ENCODE measurements at places on chromosomes 12 and 14.

- no peak for DNase-seq
Observed at GRCh38 chr12:94623161-94623920, 27.0 kb downstream of the TMCC3 start.

DNA sequence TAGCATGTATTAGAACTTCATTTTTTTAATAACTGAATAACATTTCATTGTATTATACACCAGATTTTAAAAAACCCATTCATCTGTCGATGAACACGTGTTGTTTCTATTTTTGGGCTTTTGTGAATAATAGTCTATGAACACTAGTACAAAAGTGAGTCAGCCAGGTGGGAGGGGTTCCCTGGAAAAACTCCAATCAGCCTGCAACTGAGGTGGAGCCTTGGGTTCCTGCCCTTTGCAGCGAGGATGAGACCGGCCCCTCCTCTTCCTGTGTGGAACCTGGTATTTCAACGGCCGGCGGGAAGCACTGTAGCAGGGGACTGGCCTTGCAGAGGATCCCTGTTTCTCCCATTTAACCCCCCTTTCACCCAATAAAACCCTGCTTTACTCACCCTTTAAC, 56.1 kb downstream of the LMNTD1 start:
- DNase-seq, result no peak

GRCh38 chr14:64826333-64826732, 53.4 kb downstream of the SPTB start:
- DNase-seq, result no peak

- no peak for DNase-seq
Observed at GRCh38 chr12:124750149-124750656, 113.5 kb downstream of the SCARB1 start.

- DNase-seq, result no peak
Observed at GRCh38 chr14:78512021-78512420, 341.8 kb downstream of the NRXN3 start.

DNA sequence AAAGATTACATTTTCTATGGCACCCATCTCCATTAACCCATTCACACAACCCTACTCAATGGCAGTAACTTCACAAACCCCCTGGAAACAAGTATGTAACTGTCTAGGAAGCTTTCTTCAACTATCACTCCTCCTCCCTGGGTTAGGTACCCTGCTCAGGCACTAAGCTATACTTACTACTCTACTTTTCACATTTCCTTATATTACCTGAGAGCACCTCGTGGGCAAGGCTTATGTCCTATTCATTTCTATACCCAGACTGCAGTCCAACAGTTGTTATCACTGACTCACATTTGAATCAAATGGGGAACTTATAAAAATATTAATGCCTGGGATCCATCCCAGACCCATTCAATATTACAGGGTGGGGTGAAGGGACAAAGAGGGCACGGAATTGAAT, 4.6 kb downstream of the PAWR start:
- no peak for DNase-seq

DNA sequence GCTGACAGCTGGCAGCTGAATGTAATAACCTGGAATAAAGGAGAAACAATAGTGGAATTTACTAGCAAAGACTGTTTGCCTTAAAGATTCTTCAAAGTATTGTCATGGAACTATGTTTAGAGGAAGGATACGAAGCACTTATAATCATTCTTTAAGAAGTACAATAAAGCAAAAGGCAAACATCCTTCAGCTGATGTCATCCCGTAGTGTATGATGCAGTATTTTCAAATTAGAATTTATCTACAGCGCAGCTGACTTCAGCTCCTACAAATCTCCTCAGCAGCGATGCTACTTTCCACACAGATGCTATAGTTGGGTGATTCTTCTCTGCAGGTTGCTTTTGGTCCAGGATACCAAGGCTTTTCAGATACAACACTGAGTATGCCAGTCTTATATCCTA, 31.5 kb downstream of the CLEC1A start:
- DNase-seq, result no peak

GRCh38 chr12:51746416-51746815, 102.1 kb downstream of the FIGNL2 start:
- no peak for DNase-seq

DNA sequence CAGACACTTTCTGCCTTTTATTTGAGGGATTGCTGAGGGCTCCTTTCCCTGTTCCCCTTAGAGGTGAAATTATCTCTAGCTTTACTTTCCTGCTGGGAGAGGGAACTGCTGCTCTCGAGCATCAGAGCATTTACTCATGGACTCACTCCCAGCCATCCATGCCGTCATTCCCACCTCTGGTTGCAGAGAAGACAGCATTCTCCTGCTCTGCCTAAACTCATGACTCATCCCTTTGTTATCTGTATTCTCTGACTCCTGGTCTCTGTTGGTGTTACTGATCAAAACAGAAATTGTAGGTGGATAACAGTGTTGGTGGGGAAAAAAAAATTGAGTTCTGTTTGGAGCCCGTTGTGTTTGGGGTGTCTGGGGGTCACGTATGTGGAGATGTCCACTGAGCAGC, 159.3 kb downstream of the TTC8 start:
- DNase-seq, result no peak

GRCh38 chr14:63290741-63291430, 27.8 kb downstream of the GPHB5 start:
- no peak for DNase-seq

GRCh38 chr14:19851365-19851764, 23.6 kb upstream of the OR4K2 start:
- no peak for DNase-seq

GRCh38 chr14:63752449-63753169, 24.7 kb upstream of the SGPP1 start:
- DNase-seq, result no peak

- no peak for DNase-seq
Observed at GRCh38 chr12:113202300-113203075, 17.0 kb downstream of the RITA1 start.

- no peak for DNase-seq
Observed at GRCh38 chr12:100555722-100556121, 17.8 kb upstream of the GAS2L3 start.

GRCh38 chr14:23093991-23094665, 808 bp downstream of the ACIN1 start:
- no peak for DNase-seq

- no peak for DNase-seq
Observed at GRCh38 chr12:117017807-117018206, 81.4 kb downstream of the TESC start.

DNA sequence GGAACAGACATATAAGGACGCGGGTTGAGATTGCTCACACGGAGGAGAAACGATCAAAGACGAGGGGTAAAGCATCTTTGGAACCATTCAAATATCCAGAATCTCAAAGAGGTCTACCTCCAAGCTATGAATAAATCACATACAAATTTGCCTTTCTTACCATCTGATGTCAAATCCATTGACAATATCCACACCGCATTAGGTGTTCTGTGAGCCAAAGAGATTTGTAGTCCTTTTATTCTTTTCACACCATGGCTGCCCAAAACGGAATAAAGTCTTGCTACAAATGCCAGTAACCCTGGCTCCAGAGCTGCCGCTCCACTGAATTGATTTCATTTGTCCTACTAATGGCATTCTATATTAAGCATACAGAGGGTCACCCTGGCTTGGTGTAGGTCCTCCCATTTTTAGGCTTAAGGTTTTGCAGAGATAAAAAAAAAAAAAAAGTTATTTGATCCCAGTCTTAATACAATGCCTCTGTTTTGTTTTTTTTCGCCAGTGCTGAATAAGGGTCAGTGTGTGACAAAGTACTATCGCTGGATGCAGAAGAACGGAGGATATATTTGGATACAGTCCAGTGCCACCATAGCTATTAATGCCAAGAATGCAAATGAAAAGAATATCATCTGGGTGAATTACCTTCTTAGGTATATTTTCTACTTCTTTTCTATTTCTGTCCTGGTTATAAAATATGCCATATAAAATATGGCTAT, 157.3 kb downstream of the EGLN3 start:
- DNase-seq, result no peak

GRCh38 chr12:92619730-92620684, 82.8 kb upstream of the PLEKHG7 start:
- DNase-seq, result no peak

- DNase-seq, result no peak
Observed at GRCh38 chr14:91088585-91089235, 25.2 kb upstream of the DGLUCY start.

DNA sequence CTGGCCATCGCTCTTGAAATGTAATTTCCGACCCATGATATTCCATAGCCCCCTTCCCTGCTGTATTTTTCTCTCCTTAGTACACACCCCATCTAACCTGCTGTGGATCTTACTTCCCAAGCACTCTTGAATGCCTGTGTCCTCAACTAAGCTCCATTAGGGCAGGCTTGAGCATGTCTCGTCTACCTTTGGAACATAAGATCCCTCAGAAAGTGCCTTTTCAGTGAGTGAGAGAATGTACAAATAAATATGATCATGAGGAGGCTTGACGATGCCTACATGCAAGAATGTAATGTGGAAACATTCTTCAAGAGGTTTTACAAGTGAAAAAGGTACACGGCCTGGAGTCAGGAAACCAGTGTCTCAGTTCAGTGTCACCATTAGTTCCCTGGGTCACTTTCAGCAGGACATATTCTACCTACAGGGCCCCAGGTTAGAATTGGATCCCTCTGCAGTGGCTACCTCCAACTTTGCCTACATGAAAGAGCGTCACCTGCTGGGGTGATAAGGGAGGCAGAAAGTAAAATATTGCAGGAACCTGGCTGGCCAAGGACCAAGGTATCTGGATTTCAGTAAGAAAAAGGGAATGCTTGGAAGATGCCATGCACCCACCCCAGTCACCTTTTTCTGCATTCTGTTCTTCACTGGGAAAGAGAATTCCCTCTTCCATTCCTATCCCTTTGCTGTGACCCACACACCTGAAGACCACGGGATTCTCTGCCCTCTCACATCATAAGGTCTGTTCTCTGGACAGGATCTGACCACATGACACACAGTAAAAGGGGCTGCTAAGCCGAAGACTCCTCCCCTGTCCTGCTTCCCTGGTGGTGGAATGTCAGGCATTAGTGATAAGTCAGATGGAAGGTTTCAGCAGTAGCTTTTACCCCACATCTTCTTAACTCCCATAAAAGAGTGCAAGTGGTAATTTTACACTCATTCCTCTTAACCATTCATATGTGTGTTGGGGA, 24.6 kb upstream of the SERPINA1 start:
- DNase-seq, result no peak

DNA sequence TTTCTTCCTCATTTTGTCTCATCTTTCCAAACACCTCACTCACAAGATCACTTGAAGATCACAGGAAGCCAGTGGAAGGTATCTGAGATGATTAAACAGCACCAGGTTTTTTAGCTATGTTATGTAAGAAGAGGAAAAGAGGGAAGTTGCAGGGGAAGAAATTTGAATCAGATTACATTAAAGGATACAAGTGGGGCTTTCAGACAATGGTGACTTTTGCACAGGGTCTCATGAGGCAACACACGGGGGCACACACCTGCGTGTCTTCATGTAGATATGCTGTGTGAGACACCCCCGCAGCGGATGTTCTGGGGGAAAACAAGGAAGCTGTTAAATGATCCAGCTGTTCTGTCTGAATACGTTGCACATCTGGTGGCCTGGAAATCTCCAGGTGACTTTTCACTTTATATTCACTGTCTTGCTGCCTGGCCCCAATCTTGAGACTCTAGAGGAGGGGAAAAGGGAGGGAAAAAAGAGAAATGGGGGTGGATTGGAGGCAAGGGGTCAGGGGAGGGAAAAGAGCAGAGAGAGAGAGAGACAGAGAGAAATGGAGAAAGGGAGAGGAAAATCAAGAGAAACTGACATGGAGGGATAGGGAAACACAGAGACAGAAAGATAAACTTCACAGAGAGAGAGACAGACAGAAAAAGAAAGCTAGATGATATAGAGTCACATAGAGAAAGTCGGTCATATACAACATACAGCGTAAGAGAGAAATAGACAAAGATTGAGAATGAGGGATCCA, 36.3 kb upstream of the PPP1CC start:
- DNase-seq, result no peak

- DNase-seq, result no peak
Observed at GRCh38 chr12:14743061-14743460, 46.7 kb upstream of the GUCY2C start.

GRCh38 chr12:104201238-104202001, 14.2 kb upstream of the TXNRD1 start:
- DNase-seq, result peak; percentile 43

DNA sequence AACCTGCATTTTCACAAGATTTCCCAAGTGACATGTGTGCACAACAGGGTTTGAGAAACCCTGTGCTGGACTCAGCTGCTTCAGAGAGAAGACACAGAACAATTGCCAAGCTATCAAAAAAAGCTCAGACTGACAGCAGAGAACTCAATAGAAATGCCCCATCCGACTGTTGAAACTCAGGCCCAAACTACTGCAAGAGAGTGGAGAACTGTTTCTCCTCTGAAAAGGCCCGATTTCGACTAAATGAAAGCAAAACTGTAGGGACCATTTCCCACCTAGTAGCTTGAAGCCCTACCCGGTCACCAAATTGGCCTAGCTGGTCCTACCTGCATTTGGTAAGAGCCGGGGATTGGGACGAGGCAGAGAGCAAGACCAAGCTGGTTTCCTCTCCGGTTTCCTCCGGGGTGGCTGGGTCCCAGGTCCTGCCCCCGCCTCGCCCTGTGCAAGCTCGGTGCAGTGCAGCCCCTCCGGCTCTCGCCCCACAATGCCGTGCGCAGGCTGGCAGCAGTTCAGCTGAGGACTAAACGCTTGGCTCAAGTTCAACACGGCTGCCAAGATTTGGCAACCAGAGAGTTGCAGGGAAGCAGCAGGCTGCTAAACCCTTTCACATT, 1180.6 kb downstream of the VRK1 start:
- DNase-seq, result peak; percentile 54

GRCh38 chr14:89625731-89626232, 208.7 kb upstream of the FOXN3 start:
- no peak for DNase-seq

- no peak for DNase-seq
Observed at GRCh38 chr12:65628061-65628460, 196.2 kb upstream of the HMGA2 start.

- DNase-seq, result no peak
Observed at GRCh38 chr12:111339321-111339938, 29.5 kb downstream of the PHETA1 start.

- DNase-seq, result no peak
Observed at GRCh38 chr14:70282666-70283065, 76.8 kb downstream of the COX16 start.

- no peak for DNase-seq
Observed at GRCh38 chr12:46572644-46573346, 200.2 kb upstream of the SLC38A2 start.

GRCh38 chr12:12859690-12860089, 31.7 kb upstream of the GPRC5A start:
- no peak for DNase-seq

DNA sequence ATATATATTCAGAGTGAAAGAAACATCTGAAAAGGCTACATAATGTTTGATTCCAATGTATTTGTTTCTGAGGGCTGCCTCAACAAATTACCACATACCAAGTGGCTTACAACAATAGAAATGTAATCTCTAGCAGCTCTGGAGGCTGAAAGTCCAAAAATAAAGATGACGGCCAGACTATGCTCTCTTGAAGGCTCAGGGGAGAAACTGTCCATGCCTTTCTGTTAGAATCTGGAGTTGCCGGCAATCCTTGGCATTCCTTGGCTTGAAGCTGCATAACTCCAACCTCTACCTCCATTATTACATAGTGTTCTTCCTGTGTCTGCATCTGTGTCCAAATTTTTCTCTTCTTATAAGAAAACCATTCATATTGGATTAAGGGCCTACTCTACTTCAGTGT, 68.1 kb upstream of the PLEKHG7 start:
- no peak for DNase-seq

All from activated T-cell treated with anti-CD3 and anti-CD28 coated beads for 4 hours (primary cell).